Activated T-cell treated with anti-CD3 and anti-CD28 coated beads, Interleukin-2, amount 50 U/mL, for 1 hour (primary cell): ENCODE measurements at places on chromosomes 16 and 17.

GRCh38 chr17:55162556-55162946, 102.2 kb upstream of the HLF start:
- DNase-seq: no peak

DNA sequence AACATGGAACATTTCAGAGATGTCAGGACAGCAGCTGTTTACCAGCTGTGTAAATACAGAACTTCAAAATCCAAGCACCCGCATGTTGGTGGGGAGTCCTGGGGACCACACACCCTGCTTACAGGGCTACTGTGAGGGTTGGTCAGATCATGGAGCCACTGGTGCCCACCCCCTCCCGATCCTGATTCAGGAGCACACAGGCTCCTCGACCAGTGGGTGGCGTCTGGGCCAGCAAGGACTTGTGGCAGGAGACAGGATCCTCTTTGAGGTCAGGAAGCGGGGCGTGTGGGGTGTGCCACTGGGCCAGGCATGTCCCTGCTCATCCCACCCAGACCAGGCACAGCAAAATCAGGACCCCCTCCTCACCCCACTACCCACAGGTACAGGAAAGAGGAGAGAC, 83.6 kb downstream of the SDK2 start:
- DNase-seq: no peak

DNA sequence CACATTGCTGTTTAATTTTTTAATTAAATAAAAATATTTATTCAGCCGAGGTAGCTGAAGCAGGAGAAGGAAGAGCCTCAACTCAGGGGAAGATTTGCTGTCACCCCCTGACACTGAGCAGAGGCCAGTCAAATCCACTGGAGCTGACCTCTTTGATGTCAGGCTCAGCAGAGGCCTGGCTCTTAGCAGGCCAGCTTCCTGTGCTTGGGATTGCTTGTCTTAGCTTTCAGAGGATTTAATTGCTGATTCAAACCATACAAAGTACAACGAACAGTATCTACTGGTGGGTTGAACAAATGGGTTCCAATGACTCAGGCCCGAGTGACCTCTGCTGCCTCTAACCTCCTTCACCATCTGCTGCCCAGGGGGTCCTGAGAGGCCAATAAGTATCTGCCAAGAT, 417.0 kb upstream of the HSBP1 start:
- DNase-seq: no peak

DNA sequence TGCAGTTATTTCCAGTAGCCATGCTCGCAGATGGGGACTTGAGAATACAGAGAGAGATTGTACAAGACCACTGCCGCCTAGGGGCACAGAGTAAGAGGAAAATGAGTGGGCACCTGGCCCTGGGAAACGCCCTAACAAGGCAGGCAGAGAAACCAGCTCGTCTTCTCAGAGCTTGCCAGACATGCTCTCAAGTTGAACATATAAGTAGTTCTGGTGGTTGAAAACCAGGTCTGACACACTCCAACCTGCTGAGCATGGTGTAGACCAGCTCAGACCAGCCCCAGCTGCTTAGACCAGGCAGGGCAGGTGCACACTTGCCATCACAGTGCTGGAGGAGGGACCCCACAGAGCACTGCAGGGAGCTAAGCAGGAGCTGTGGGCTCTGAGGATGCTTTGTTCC, 250.5 kb downstream of the CPPED1 start:
- DNase-seq: no peak

DNA sequence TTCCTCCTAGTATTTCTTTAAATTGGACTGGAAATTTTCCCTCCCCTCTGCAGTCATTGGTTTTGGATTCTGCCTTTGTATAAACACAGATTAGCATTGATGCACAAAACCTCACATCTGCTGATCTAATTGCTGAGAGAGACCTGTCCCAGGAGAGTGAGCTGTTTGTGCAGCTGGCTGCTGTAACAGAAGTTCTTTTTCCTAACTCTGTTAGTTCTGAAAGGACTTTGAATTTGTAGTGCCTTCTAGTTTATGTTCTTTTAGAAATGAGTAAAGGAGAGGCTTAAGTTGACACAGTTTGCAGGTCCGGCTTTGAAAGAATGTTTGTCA, 45.2 kb upstream of the KPNB1 start:
- no peak for DNase-seq

DNA sequence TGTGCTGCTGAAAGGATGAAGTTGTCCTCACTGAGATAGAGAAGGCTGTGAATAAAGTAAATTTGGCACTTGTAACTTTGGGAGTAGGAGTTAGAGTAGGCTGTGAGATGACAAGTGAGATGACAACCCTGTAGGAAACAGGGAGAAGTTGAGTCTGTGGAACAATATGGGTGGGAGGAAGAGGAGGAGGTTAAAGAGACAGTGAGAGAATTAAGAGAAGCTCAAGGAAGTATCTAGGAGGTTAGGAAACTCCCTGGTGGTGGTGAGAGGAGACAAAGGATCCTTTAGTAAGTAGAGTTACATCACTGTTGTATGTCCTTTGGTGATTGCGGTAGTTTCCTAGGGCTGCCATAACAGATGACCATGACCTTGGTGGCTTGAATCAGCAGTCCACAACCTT, 10.7 kb upstream of the HSD17B2 start:
- DNase-seq: no peak

- DNase-seq: no peak
Observed at GRCh38 chr16:50526249-50526648, 21.9 kb upstream of the NKD1 start.

DNA sequence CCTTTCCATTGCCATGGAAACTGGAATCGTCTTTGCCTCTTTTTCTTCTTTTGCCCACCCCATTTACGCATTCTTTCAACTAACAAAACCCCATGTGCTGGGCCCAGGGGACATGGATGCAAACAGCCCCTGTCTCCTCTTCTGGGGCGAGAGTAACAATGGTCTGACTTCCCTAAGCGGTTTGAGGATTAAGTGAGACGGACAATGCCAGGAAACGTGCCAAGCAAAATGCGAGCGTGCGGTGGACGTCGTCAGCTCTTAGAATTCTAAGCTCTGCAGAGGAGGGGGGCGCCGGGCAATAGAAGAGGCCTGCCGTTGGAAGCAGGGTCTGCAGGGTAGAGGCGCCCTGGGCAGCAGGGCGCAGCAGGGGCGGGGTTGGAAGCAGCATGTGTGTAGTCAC, 42.4 kb upstream of the JPH3 start:
- DNase-seq: no peak

GRCh38 chr16:89067677-89068443, 25.8 kb upstream of the ACSF3 start:
- no peak for DNase-seq

DNA sequence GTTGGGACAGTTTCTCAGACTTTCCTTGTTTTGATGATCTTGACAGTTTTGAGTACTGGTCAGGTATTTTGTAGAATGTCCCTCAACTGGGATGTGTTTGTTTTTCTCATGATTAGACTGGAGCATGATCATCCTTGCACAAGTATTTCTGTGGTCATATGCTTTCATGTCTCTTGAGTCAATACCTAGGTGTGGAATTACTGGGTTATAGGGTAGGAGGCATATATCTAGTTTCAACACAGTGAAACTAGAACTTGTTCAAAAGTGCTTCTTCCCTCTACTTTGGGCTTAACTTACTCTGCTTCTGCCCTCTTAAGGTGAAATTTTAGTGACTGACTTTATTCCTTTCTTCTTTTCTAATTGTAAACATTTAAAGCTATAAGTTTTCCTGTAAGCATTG, 30.1 kb downstream of the IKZF3 start:
- no peak for DNase-seq

GRCh38 chr16:15770107-15770506, 86.7 kb downstream of the MYH11 start:
- DNase-seq: no peak

DNA sequence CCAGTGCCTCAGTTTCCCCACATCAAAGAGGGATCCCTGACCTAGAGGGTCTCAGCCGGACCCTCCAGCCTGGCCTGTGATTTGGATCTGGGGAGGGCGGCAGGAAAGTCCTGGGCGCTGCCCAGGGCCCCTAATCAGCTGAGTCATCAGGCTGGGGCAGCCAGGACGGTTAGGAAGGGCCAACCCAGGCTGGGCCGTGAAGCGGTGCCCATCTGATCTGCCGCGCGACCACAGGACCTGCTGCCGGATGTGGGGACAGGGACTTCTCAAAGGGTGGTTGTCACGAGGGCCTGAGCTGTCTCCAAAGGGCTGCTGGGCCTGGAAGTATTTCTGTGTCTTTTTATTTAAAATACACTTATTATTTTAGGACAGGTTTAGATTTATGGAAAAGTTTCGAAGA, 4.4 kb downstream of the TPSAB1 start:
- no peak for DNase-seq

DNA sequence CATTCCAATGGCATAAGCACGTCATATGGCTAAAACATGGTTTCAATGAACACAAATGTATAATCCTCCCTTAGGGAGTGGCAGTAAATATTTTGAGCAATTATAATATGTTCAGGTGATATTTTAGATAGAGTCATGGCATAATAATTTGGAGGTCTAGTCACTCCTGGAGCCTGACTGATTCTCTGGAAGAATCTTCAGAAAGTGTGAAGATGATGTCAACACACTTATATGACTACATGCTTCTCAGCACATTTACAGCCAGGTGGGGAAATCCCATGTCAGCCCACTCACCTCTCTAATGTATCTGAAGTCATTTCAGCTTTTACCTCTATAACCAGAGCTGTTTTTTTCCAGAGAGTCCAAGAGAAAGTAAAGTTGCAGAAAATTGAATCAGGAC, 474.8 kb downstream of the SHISA9 start:
- no peak for DNase-seq

GRCh38 chr17:76530095-76530723, 7.3 kb downstream of the CYGB start:
- no peak for DNase-seq

GRCh38 chr17:67362173-67362572, 4.2 kb downstream of the PSMD12 start:
- DNase-seq: no peak

GRCh38 chr17:75783803-75784472, 668 bp upstream of the UNK start:
- no peak for DNase-seq

DNA sequence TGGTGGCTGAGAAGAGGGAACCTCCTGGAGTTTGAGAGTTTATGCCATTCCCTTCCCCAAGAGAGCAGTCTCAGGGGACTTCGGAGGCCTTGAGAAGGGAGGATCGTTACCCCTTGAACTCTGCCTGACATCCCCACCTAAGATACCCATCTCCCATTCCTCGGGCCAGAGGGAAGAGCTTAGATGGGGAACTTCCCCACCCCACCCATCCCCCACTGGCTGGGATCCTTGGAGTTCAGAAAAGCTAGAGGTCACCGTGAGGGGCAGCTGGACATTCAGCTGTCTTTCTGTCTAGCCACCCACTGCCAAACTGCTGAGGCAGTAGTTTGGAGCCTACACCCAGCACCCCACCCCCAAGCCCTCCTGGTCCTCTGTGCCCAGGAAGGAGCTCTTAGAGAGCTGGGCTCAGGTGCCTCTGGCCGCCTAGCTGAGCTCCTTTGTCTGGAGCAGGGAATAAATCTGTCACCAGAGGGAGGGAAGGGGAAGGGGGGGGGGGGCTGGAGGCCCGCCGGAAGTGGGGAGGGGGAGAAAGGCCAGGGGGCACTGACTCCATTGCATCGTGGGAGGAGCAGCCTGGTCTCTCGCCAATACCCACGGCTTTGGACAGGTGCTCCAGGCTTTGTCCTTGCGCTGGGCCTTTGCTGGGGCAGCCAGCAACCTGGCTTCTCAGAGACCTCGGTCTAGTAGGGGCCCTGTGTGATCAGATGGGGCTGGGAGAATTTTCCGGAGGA, 1.0 kb downstream of the HSD11B2 start:
- no peak for DNase-seq

GRCh38 chr17:77329741-77330531, 189.2 kb downstream of the SEC14L1 start:
- peak; percentile 16 for DNase-seq

DNA sequence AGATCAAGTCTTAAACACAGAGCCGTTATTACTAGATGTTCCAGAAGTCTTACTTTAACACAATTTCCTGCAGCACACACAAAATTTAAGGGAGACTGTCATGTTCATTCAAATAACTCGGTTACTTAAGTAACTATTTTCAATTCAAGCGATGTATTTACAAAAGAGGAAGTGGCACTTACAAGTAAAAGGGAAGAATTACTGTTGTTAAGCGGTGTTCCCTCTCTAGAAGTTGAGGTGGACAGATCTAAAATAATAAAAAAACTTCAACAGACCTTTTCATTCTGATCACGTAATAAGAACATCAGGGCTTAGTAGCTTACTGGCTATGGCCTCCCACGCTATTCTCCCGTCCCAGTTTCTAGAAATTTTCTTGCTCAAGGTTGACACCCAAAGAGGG, 26.2 kb upstream of the TXNDC11 start:
- no peak for DNase-seq

DNA sequence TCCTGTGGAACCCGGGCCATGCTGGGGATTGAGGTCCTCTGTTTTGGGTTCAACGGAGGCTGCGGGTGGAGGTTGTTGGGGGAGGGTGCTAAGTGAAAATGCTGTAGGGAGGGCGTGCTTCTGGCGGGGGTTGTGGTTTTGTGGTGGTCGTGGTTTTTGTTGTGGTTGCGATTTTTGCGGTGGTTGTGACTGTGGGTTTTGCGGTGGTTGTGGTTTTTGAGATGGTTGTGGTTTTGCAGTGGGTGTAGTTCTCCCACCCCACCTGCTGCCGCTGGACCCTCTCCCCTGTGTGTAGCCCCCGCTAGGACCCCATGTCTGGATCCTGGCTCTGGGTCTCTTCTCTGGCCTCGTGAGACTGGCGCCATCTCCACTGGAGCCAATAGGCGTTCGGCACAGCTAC, 4.9 kb upstream of the SSTR5 start:
- DNase-seq: no peak

- DNase-seq: peak; percentile 47
Observed at GRCh38 chr16:56203052-56203451, 11.8 kb downstream of the GNAO1 start.

- no peak for DNase-seq
Observed at GRCh38 chr16:68722119-68723024, 14.7 kb upstream of the CDH1 start.

GRCh38 chr17:76926237-76926866, 58.1 kb downstream of the MGAT5B start:
- DNase-seq: no peak

- peak; percentile 27 for DNase-seq
Observed at GRCh38 chr16:80591071-80591915, 50.5 kb downstream of the DYNLRB2 start.

- DNase-seq: no peak
Observed at GRCh38 chr16:31221357-31222160, 4.6 kb upstream of the PYDC1 start.

- no peak for DNase-seq
Observed at GRCh38 chr16:30113711-30114333, 485 bp upstream of the GDPD3 start.

DNA sequence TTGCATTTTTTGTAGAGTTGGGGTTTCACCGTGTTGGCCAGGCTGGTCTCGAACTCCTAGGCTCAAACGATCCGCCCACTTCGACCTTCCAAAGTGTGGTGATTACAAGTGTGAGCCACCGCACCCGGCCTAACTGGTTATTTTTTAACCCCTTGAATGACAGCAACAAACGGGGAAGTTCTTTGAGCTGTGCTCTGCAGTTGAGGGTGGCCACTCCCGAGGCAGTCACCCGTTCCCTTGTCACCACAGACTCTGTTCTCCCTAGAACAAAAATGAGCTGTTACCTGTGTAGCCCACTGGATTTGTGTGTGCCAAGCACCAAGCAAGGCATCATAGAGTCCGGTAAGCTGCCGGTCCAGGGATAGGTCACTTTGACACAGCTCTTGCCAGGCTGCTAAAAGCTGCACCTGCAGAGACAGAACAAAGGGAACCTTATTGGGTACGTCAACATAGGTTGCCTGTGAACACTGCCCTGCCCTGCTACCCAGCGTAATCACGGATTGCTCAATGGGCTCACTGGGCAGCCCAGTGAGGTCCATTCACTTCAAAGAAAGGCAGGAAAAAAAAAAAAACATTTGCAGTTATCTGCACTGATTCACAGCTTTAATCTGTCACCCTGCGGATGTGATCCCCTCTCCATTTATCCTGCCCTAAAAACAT, 19.6 kb downstream of the COG7 start:
- DNase-seq: no peak
